ENCODE measurements at places on chromosomes 4 and X.

DNA sequence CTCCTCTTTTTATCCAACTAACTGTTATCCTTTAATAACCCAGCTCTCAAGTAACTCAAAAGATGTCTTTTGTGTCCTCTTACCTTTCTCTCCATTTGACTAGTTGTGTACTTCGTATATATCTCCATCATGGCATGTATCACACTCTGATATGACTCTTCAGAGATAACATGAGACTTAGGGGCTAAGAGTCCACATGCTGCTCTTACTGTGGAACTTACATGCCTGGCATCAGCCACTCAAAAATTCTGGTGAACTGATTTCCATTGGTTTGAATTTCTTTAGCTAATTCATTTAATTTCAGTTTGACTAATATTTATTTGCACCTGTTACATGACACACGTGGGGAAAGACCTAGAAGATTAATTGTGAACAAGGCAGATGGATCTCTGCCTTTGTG lies 317.3 kb downstream of the HS3ST1 start:
- no peak for DNase-seq

GRCh38 chr4:76250962-76251361 lies 559 bp upstream of the FAM47E start:
- DNase-seq = no peak

- DNase-seq = no peak
These were observed 74.2 kb upstream of the DMD start for GRCh38 chrX:33285550-33285949.

DNA sequence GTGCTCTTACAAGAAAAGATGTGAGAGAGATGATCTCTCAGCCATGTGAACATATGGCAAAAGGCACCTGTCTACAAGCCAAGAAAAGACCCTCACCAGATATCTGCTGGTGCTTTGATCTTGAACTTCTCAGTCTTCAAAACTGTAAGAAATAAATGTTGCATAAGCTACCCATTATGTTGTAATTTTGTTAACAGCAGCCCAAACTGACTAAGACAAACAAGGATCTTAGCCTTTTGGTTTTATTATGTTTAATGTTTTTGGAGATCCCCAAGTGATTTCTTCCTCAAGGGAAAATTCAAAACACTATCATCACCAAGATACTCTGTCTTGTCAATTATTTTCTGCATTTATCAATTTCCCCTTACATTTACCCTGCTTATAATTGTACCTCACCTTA lies 21.8 kb upstream of the CCNI start:
- no peak for DNase-seq

GRCh38 chrX:131617182-131617581 lies 73.3 kb downstream of the OR13H1 start:
- no peak for DNase-seq

GRCh38 chr4:5979981-5980380 lies 38.2 kb downstream of the C4orf50 start:
- no peak for DNase-seq

All from activated CD8-positive, alpha-beta memory T cell treated with anti-CD3 and anti-CD28 coated beads for 1 hour (primary cell).